Adipocyte (in vitro differentiated cells): ENCODE measurements at places on chromosomes 1 and 21.

DNA sequence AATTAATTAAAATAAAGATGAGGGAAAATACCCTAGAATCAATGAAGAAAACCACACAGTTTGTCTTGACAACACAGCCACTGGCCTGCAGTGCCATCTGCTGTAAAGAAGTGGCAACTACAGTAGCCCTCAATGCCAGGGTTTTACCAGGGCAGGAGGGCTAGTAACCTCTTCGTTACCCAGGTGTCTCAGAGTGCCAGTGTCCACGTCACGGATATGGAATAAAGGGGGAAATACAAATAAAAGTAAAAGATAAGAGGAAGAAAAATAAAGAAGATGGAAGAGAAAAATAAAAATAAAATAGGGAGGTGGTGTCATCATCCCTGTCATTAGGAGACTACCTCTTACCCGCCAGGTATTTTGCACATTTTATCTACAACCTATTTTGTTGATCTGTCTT lies 14.2 kb upstream of the SLC44A3 start:
- peak; percentile 80 for DNase-seq

GRCh38 chr1:228081578-228082213 lies 812 bp upstream of the ARF1 start:
- peak; percentile 50 for DNase-seq

DNA sequence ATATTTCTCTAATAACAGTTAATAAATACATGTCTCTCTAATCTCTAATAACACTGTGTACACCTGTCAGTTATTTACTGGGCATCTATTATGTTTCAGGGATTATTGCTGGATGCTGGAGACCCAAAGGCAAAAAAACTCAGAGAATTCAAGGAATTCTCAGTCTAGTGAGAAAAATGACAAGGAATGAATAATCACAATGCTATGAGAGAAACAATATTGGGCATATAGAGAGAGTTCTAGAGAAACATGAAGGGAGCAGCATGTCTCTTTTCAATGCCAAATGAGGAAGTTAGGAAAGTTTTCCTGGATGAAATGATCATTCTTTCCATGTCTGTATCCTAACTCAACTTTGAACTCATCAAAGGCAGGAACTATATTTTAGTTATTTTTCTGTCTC lies 82.8 kb downstream of the TNFSF18 start:
- DNase-seq: no peak

DNA sequence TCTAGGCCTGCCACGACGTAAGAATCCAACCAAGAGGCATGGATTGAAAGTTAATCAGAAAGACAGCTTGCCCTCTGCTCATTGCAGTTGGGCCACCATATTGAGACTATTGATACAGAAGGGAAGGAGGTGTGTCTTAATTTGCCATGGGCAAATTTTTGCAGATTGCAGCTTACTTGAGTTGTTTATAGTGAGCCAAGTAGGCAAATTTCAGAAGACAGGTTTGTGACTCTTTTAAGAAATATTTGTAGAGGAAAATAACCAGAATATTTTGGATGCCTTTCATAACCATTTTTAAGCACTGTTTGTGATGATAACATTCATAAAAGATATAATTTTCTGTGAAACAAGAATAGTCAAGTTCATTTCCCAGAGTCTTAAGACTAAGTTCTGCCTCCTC lies 74.1 kb downstream of the PRDM2 start:
- DNase-seq: peak; percentile 42

DNA sequence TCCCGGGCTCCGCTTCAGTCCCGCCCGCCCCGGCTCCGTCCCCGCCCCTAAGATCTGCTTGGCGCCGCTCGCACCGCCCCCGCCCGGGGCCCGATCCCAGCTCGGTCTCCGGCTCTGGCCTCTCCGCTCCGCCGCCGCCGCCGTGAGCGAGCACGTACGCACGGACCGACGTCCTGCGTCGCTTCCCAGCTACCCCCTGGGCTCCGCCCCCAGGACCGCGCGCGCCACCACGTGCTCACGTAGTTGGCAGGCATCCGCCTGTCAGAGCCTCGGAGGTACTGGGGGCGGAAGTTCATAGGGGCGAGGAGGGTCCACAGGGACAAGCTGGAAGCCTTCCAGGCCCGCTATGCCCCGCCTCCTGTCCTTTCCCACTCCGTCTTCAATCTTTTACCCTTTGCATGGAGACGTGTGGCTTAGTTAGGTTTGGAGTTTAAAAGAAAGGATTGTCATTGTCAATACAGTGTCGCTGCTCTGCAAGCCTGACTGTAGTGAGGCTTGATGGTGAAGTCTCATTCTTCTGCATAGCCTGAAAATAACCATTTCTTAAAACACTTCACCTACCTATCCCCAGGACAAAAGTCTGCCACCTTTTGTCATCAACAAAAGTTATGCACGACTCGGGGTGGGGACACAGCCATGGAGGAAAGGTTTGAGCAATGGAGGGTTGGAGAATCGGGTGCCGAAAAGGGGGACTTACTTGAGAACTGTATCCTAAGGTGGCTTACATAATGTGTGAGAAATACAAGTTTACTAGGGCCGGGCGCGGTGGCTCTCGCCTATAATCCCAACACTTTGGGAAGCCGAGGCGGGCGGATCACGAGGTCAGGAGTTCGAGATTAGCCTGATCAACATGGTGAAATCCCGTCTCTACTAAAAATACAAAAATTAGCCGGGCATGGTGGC lies at the start of gene CLK2:
CLK2 (minus strand) TSS at position 162 of the 903 bp plus-strand sequence. CDS start 2,527 bp downstream, outside the sequence.
- peak; percentile 97 for DNase-seq

DNA sequence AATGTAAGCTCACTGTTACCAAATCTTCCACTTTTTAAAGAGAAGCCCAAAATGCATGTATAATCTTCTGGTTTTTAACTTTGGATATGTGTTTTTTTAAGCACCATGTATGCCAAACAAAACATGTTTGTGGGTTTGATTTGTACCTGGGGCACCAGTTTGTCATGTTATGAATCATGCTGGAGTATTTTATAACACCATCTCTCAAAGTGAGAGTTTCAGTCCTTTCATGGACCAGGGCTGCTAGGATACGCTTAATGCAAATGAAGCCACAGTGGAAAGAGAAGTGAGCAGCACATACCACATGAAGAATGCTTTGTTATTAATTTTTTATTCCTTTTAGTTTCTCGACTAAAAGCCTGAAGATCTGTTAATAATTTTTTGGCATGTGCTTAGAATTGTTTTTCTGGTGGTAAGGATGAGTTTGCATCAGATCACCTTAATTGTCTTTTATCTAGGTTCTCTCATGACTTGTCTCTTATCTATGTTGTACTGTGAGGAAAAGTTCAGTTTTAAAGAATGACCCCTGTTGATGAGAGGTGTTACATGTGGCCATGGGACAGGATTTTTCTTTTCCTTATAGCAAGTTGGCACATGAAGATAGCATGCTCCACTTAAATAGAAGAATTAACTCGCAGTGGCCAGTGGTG lies 2.0 kb upstream of the RABGAP1L start:
- DNase-seq: no peak

GRCh38 chr1:100530880-100531487 lies 7.0 kb upstream of the GPR88 start:
- DNase-seq: peak; percentile 81

DNA sequence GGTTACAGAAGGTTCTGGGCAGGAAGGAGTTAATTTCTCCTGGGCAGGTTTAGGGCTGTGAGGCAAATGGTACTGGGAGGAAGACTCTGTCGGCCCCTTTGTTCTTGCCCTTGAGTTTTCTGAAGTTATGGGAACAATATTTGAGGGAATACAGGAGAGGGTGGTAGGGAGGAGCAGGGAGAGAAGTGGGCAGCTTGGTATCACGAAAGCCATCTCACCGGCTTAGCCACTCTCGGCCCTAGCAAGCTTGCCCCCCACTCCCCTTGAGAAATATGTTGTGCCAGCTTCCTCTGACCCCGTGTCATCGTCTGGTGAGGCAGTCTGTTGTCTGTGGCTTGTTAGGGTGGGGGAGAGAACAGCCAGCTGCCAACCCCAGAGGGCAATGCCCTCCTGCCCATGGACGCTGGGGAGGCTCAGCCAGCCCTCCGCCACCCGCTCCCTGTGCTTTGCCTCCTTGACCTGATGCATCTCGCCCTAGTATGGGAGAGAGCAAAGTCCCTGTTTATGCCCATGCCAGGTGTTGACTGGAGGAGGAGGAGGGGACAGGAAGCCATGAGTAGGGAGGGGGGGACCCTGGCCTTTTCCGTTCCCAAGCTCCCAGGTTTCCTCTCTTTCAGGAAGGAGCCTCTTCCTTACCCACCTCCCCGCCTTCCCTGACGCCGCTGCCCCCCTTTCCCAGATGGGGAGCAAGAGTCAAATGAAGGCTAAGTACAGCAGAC lies 1.2 kb downstream of the EFNA1 start:
- no peak for DNase-seq

- no peak for DNase-seq
These were observed 87.7 kb downstream of the ADARB1 start for GRCh38 chr21:45162115-45162514.

DNA sequence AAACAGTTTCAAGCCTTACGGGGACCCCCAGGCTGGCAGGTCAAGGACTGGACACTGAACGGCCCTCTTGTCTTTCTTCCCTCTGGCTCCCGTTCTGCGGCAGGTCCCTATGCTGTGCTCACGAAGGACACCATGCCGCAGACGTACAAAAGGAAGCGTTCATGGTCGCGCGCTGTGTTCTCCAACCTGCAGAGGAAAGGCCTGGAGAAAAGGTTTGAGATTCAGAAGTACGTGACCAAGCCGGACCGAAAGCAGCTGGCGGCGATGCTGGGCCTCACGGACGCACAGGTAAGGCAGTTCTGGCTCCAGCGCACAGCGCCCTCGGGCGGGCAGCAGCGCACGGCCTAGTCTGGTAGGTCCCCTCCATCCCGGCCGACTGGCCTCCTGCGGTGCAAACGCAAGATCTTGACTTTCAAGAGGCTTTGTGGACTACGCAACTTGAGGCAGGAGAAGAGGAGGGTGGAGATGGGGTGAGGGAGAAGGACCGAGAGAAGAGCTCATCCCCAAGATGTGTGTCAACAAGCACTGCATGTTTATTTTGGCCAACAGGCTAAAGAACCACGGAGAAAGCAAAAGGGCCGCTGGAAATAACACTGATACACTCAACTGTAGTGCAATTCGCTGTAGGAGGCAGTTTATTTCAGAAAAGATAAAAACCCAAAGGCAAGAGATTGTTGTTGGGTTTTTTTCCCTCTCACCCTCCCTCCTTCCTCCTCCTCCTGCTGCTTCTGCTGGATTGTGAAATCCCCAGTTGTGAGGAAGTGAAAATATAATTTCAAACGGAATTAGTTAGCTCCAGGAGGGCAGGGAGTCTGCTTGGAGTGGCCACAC lies 3.0 kb downstream of the HLX start:
- peak; percentile 67 for DNase-seq

DNA sequence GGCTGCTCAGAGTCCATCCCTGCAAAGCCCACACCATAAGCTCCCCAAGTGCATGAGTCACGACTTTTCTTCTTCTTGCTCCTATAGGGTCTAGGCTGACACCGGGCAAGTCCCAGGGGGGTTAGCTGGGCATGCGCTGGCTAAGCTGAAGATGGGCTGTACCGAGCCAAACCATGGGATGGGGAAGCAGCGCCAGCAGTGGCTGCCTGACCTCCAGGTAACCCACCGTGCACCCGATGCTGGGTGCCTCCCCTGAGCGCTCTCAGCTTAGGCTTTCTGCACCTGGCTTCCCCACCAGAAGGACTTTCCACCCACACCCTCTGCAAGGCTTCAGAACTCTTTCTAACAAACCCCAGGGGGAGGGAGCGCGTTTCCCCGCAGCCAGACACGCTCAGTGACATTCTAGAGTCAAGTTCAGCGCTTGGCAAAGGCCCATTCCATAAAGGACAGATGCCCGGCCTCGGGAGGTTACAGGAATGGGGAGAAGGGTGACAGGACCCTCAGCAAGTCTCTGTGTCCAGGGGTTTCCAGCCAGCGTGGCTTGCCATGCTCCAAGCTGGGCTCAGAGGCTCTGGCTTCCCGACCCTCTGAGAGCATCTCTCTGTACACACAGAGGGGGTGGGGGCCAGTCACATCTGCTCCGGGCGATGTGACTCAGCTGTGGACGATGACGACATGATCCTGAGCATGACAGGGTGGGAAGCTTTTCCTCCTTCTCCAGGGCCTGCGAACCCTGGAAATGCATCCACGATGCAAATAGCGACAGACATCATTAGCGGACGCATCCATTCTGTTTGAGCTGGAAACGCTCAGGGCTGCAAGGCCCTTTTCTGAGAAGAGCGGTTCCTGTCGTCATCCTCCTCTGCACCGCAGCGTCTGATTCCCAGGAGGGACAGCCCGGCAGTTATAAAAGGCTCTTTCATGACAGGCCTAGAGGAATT lies 107.8 kb downstream of the SIK1 start:
- DNase-seq: peak; percentile 68

- no peak for DNase-seq
These were observed 44.9 kb downstream of the EVA1C start for GRCh38 chr21:32457360-32457840.

GRCh38 chr21:34670220-34670961 lies 1.6 kb downstream of the CLIC6 start:
- no peak for DNase-seq

- DNase-seq: no peak
These were observed 255.3 kb downstream of the FOXD2 start for GRCh38 chr1:47693115-47693514.

- no peak for DNase-seq
These were observed 23.6 kb downstream of the ZBTB18 start for GRCh38 chr1:244074559-244075171.

GRCh38 chr1:220952961-220953643 lies 73.9 kb downstream of the HLX start:
- DNase-seq: no peak

DNA sequence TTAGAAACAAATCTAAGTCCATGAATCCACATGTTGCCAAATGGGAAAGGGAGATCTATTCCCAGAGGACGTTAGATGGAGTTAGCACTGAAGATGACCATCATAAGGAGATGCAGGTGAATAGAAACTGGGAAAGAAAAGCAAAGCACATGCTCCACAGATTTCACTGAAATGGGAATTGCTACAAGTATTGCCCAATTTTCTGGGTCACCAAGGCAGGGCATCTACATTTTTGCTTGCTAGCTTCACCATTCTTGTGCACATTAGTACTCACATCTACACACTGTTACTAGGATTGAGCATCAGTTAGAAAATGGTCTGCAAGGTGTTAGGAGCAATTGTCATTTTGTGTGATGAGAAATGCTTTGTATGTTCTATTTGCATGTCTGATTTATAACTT lies 99.1 kb downstream of the JAK1 start:
- DNase-seq: peak; percentile 55

GRCh38 chr1:95371666-95372282 lies 137.8 kb downstream of the RWDD3 start:
- DNase-seq: no peak

DNA sequence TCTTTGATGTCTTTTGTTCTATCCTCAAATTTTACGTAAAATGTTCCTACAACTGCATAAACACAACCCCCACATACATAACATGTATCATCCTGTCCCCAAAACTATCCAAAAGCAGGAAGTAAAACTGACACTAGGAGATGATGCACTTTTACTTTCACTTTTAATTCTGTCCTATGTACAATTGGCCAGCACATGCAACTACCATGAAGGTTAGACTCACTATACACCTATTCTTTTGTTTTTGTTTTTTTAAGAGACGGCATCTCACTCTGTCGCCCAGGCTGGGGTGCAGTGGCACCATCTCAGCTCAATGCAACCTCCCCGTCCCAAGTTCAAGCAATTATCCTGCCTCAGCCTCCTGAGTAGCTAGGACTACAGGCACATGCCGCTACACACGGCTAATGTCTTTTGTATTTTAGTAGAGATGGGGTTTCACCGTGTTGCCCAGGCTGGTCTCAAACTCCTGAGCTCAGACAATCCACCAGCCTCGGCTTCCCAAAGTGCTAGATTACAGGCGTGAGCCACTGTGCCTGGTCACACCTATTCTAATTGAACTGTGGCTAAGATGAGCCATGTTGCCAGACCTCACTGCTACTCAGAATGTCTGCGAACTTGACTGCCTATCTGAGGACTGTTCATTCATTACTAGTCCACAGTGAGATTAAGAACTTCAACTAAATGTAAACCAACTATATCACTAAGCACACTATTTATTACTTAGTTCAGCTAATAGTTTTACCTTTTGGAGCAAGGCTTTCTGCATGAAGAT lies 48.0 kb downstream of the TOR3A start:
- DNase-seq: peak; percentile 57
